Hepatocyte (in vitro differentiated cells): ENCODE measurements at places on chromosomes 11 and 22. TPM values are rescaled to one million over a fixed set of nuclear protein-coding genes. Genes with fewer than 3 reads are reported as not detected.

Gene SLC35E4
- total RNA-seq, result 1.4 and 3.1 TPM in 2 replicates

Gene ANO1
- 10.5 and 12.1 TPM in 2 replicates for total RNA-seq

Gene FAM227A
- total RNA-seq, result 1.1 and 2.9 TPM in 2 replicates

Gene OR51B4
- total RNA-seq, result not detected in 2 replicates

Gene ACTN3
- total RNA-seq, result not detected in 2 replicates

Gene POU2AF2
- not detected in 2 replicates for total RNA-seq

Gene IRAG1
- 5.7 and 7.1 TPM in 2 replicates for total RNA-seq

Gene HORMAD2
- not detected in 2 replicates for total RNA-seq

Gene OOSP1
- not detected in 2 replicates for total RNA-seq

Gene POU2AF1
- 0.08 and 0.23 TPM in 2 replicates for total RNA-seq

Gene SHISAL1
- 1.8 and 2.4 TPM in 2 replicates for total RNA-seq

Gene LRRC32
- 14.7 and 25.5 TPM in 2 replicates for total RNA-seq

Gene AQP11
- total RNA-seq, result 6.6 and 11.7 TPM in 2 replicates

Gene CASP1
- 2.0 and 9.7 TPM in 2 replicates for total RNA-seq

Gene CTSW
- total RNA-seq, result not detected in 2 replicates

DNA sequence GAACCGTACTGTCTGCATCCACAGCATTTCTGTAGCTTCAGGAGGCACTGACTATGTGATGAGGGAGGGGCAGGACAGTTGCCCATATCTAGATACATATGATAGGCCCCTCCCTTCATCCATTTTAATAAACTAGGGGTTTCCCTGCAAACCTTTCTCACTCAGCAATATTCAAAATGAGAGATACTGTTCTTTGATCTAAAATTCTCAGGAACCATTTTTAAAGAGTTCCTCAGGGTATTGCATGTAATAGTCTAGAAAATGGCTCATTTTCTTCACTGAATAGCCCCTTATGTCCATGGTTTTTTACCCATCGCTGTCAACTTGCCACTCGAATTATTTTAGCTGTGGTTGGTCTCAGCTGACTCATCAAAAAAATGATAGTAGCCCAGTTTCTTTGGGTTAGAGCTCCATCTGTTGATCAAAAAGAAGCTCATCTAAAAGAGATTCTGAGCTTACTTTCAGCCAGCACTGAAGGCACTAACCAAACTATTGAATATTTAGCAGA is 37.0 kb upstream of the DNAJB7 start:
- peak; percentile 58 for DNase-seq

DNA sequence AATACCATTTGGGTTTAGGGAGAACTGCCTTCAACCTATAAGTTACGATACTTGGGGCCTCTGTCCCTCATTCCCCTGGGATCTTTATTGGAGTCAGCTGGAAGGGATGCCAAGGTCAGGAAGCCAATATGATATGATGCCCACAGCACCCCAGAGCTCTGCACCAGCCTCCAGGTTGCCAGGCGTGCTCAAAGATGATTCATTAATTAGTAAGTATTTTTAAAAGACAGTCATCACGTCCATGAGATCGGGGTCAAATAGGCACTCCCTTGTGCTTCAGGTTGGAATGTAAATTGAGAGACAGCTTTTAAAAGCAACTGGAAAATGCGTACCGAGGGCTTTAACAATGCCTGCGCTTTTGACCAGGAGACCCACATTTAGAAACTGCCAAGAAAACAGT is 57.0 kb upstream of the CD5 start:
- DNase-seq, result no peak

DNA sequence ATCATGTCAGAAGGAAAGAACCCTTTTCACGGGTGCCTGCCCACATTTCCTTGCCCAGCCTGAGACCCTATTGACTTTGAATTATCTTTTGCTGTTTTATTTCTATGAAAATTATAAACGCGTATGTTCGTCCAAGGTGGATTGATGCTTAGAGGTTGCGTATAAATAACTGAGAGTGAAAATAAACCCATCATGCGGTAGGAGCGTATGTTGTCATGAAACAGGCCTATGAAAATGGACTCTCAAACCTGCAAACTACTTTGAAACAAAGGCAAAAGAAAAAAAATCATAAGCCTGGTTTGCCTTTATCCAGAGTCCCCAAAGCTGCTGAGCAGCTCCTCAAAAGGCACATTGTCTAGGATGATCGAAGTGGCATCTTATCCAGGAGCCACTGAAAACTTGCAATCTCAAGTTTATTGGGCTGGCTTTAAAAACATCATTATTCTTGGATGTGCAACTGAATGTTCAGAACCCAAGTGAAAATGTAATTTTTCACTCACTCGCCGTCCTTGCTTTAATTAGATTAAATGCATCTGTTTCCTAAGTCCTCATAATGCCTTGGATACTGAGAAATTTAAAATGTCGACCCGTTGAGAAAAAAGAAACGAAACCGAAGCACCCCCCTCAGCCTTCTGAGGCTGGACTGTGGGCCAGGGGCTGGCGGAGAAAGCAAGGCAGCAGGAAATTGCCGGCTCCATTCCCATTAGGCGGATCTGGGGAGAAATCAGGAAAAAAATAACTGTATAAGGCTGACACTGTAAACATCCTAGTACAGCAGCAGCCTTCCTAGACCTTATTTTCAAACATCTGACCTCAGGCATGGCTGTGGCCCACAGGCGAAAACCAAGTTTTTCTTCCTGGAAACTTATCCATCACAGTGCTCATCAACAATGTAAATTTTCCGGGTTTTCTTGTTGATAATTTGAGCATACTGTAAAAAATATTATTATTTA is 82.9 kb upstream of the PPARA start:
- DNase-seq, result no peak

- peak; percentile 11 for DNase-seq
Measured at GRCh38 chr22:40878922-40879321, 17.0 kb upstream of the DNAJB7 start.

DNA sequence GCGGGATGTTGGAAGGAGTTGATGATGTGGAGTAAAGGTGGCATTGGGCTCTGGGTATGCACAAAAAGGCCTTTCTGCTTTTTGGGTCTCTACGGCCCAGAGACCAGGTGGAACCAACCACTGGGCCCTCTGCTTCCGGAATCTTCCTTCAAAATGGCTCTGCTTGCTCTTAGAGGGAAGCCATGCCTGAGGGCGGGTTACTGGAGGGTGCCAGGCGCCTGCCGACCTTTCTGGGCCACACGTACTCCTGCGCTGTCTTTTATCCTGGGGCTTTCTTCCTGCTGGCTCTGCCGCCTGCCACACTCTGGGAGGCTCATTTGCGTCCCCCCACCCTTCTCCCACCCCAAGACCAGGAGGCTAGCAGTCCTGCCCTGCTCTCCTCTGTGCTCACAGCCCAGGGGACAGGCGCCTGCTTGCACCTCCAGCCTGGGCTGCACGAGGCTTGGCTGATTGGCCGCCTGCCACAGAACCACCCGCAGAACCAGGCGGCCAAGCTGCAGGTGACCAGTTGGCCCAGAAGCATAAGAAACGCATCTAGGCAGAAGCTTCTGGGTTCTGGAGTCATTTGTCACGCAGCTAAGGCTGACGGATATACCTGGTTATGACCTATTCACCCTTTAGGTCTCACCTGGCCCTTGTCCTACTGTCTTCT is 536.9 kb downstream of the TBC1D22A start:
- DNase-seq, result no peak

- no peak for DNase-seq
Measured at GRCh38 chr11:14764579-14765527, 121.2 kb downstream of the PDE3B start.

DNA sequence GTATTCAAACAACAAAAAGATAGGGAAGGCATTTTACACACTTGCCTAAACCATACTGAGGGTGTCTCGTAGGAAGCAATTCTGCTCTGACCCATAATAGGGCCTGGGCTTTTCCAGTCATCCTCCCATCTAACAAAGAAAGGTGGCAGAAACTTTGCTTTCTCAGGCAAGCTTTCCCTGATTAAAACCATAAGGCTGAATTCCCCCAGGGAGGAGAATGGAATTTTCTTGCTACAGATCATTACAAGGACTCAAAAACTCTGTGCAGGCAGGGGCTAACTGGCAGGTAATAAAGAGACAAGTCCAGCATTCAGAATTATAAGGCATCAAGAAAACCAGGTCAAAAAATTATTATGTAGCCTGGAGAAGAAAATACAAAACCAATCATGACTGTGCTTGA is 90.4 kb downstream of the RBFOX2 start:
- no peak for DNase-seq

- DNase-seq, result no peak
Measured at GRCh38 chr22:49636649-49637048, 191.0 kb downstream of the BRD1 start.

DNA sequence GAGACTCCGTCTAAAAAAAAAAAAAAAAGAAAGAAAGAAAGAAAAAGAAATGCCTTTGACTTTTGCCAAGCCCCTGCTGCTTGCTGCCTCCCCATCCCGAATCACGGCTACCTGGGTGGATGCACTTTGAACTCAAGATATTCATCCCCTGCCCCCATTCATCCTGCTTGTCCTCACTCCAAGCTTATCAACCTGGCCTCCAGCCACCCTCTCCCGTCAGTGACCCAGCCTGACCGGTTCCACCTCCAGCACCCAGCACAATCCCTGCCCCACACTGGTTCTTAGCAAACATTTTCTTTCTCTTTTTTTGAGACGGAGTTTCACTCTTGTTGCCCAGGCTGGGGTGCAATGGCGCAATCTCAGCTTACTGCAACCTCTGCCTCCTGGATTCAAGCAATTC is 44.4 kb downstream of the CYTH4 start:
- DNase-seq, result peak; percentile 67

GRCh38 chr11:13333456-13333957 is 55.9 kb downstream of the BMAL1 start:
- DNase-seq, result peak; percentile 28

- no peak for DNase-seq
Measured at GRCh38 chr11:63480039-63480438, 10.9 kb downstream of the PLAAT5 start.

DNA sequence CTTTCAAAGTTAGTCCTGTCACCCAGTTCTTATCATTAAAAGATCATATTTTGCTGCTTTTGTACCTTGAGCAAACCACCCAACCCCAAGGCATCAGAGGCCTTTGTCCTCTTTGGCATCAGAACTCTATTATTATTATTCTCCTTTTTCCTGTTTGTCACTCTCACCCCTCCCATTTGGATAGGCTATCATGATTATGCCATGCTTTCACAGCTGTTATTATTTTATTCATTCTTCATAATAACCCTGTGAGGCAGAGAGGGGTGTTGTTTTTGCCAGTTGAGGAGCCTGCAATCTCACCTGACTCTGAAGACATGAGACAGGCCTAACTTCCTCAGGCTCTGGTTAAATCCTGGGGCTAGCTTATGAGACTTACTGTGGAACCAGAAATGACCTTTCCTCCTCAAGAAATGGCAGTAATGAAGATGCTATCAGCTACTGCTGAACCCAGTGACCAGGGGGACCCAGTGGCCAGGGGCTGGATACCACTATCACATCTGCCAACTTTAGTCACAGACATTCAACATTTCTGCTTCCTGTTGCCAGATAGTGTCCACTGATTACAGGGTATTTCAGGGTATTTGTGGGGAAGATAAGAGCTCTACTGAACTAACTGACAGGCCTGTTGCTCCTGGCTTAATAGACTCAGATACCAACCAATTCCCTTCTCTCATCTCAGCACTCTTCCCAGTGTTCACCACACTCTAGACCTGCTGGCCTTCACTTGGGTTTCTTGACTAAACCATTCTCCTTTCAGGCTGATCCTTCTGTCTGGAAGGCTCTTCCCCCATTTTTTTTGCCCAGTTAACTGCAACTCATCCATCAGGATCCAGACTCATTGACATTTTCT is 11.8 kb upstream of the SWAP70 start:
- DNase-seq, result no peak

- DNase-seq, result no peak
Measured at GRCh38 chr22:19665784-19666672, 48.3 kb upstream of the SEPTIN5 start.

GRCh38 chr22:27409299-27409698 is 392.3 kb downstream of the MN1 start:
- no peak for DNase-seq

GRCh38 chr11:115659061-115659963 is 155.1 kb upstream of the CADM1 start:
- peak; percentile 53 for DNase-seq

GRCh38 chr11:60939855-60940254 is 12.1 kb downstream of the SLC15A3 start:
- peak; percentile 68 for DNase-seq

- no peak for DNase-seq
Measured at GRCh38 chr22:21450320-21450831, 16.8 kb upstream of the TMEM191C start.

DNA sequence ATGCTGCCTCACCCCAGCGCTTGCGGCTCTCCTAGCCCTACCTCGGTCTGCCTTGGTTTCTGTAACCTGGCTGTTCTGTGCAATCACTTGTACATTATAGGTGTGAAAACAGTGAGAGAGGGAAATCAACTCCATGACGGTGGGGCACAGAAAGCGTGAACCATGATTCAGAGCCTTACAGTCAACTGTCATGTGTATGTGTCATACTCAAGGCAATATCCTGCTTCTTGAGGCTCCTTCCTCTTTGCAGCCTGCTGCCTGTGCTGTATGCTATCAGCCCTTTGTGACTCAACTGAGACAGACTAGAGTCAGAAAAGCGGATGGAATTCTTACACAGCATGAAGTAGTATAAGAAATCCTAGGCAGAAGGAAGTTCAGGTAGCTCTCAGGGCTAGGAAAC is 2.1 kb downstream of the NRIP3 start:
- peak; percentile 40 for DNase-seq

DNA sequence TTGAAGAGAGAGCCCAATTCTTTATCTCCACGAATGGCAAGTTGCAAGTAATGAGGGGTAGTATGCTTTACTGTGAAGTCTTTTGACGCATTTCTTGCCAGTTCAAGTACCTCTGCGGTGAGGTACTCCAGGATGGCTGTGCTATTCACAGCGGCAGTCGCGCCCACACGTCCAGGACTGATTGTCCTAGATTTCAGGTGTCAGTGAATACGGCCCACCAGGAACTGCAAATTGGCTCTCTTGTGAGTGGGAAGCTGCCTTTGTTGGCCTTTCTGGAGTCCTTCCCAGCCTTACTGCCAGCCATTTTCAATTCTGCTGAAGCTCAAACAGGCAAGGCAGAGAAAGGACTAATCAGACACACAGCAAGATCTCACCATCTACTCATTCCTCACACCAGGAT is 8.5 kb downstream of the PPFIA1 start:
- DNase-seq, result no peak

- DNase-seq, result no peak
Measured at GRCh38 chr11:72711141-72711540, 36.9 kb upstream of the PDE2A start.
